ENCODE measurements at places on chromosomes 4 and X.
A peak's percentile ranks its signal among the peaks of the same experiment; 100 is the strongest.

DNA sequence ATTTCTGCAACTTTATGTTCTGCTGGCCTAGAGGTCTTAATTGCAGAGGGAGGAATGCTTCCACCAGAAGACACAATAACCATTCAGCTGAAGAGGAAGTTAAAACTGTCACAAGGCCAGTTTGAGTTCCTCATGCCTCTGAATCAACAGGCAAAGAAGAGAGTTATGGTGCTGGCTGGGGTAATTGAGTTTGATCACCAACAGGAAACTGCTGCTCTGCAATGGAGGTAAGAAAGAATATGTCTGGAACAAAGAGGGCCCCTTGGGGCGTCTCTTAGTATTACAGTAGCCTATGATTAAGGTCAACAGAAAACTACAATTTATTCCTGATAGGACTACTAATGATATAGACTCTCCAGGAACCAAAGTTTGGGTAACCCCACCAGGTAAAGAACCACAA lies 744.0 kb downstream of the FSTL5 start:
- DNase-seq: no peak

- no peak for DNase-seq
These were observed 334.9 kb downstream of the OPHN1 start for GRCh38 chrX:68098431-68098830.

DNA sequence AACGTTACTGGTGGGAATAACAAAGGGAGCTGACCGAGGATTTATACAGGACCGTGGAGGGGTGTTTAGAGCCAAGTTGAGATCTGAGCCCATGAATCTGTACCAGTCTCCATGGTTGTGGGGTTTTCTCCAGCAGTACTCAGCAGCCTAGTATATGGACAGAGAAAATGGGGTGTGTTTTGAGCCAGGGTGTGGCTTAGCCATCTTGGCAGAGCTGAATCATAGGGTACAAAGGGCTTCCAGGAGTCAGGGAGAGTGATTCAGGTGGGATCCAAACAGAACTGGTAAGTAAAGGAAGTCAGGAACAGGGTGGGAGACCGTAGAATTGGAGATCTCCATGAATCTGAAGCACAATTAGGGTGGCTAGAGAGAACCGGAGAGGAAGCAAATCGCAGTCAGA lies 7.4 kb upstream of the HPRT1 start:
- no peak for DNase-seq

GRCh38 chr4:182560358-182560757 lies 317.2 kb downstream of the TENM3 start:
- no peak for DNase-seq

DNA sequence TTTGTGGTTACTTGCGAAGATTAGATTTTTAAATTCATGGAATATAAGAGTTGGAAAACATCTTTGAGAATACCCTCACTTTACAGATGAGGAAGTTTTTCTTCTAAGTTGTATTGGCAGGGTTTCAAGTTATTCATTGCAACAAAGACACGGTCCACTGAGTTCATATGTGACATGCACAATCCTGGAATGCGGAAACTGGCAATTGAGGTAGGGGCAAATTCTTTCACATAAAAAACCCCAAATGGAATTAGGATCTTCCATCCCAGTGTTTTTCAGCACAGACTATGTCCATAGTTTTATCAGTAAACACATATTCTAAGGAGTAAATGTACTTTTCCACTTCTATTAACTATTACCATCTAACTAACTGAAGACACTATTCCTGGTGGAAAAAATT lies 81.8 kb upstream of the NAP1L5 start:
- no peak for DNase-seq

DNA sequence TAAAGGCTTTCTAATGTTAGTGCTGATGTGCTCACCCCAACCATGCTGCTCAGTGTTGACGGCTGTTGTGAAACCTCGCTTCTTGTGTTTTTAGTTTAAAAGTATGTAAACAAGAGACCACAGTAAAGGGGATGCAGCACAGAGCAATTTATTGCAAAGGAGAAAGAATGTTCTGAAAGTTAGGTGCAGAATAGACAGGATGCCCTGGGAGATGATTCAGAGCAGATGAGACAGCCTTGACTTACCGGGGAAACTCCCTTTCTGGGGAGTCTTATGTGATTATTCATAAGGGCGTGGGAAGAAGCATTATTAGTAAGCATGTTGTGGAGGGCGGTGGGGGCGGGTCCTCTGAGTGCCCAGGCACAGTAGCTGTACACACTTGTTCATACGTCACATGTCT lies 47.7 kb downstream of the EVC start:
- DNase-seq: peak; percentile 30

DNA sequence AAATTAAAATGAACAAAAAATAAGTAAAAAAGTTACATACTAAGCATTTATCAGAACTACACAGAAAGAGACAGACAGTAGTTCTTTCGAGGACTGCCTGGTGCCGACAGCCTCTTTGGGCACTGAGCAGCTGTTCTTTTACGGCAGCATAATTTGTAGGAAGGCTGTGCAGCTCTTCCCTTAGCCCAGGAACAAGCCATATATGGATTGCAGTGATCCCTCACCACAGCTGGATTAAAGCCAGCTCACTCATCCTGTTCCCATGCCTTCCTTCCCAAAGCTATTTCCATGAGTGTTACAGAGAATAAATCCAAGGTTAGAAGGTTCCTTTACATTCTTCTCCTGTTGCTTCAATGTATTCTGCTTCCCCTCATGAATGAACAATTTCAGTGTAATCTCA lies 71.7 kb downstream of the DDX60L start:
- no peak for DNase-seq

DNA sequence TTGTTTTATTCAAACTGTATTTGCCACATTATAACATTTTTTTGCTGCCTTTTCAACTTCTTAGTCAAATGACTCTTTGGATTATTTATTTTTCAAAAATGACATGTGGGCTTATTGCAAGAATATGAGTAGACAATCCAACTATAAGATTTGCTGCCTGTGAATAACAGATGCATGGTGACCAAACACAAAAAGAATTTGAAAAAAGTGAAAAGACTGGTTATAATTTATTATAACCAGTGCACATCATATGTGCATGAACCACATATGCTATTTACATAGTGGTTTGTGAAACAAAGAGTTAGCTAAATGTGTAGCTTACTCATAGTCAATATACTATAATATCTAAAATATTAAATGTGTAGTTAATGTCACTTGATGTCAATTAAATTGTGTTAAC lies 2086.8 kb downstream of the ARAP2 start:
- DNase-seq: no peak

DNA sequence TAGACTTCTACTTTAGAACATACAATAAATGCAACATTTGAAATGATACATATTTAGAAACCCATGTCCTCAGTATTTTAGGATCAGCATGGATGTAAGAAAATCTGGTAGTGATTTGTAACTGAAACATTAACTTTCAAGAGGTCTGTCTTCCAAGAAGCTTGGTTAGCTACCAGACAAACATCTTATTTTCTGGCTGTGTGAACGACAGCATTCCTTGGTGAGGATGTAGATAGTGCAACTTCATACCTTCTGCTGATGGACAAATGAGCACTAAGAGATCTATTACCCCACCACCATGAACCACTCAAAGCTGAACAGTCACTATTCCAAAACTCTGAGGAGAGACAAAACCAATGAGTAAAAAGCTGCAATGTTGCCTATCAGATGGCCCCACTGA lies 212.7 kb downstream of the FBXW7 start:
- no peak for DNase-seq

GRCh38 chrX:40809210-40809609 lies 73.9 kb upstream of the MED14 start:
- no peak for DNase-seq

GRCh38 chrX:121921258-121921657 lies 873.8 kb downstream of the GLUD2 start:
- DNase-seq: no peak

GRCh38 chrX:56782791-56783449 lies 53.9 kb downstream of the NBDY start:
- DNase-seq: no peak

GRCh38 chr4:7324651-7325121 lies 110.0 kb downstream of the PSAPL1 start:
- DNase-seq: no peak

DNA sequence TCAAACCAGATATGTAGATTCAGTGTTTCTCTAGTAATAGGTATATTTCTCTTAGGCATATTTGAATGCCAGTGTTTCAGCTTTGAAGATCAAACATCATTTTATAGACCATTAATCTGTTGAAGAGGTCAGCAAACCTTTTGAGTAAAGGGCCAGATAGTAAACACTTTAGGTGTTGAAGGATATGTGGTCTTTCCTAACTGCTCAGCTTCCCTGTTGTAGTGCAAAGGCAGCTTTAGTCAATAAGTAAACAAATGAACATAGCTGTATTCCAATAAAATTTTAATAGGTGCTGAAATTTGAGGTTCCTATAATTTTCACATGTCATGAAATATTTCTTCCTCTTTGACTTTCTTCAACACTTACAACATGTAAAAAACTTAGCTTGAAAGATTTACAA lies 201.6 kb downstream of the ADGRL3 start:
- DNase-seq: no peak

- no peak for DNase-seq
These were observed 10.0 kb downstream of the TXLNG start for GRCh38 chrX:16796298-16796697.

GRCh38 chr4:12211636-12212035 lies 782.9 kb upstream of the HS3ST1 start:
- DNase-seq: no peak

- no peak for DNase-seq
These were observed 86.5 kb downstream of the DRD5 start for GRCh38 chr4:9867751-9868425.

- no peak for DNase-seq
These were observed 49.6 kb downstream of the ZFYVE28 start for GRCh38 chr4:2368746-2369437.

GRCh38 chrX:46447384-46447783 lies 97.8 kb downstream of the ZNF674 start:
- no peak for DNase-seq

- no peak for DNase-seq
These were observed 73.9 kb downstream of the ARHGAP6 start for GRCh38 chrX:11591723-11592346.

DNA sequence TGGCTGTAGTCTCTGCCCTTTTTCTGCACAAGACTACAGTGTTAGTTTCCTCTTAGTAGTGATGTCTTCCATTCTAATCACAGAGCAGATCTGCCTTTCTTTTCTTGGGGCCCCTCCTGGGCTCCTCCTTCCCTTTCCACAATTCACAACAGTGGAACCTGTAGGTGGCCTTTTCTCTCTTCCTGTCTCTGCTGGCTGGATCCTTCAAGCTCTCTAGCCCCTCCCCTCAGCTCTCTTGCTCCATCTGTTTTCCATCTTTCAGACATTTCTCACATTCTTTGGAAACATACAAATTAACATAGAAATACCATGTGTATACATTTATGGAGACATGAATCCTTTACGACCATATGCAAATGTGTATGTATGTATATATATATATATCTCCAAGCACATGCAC lies 304 bp upstream of the SPIN2A start:
- DNase-seq: no peak

GRCh38 chr4:77804471-77804870 lies 14.7 kb downstream of the CNOT6L start:
- no peak for DNase-seq

- no peak for DNase-seq
These were observed 103.6 kb downstream of the UCHL1 start for GRCh38 chr4:41360214-41360920.

DNA sequence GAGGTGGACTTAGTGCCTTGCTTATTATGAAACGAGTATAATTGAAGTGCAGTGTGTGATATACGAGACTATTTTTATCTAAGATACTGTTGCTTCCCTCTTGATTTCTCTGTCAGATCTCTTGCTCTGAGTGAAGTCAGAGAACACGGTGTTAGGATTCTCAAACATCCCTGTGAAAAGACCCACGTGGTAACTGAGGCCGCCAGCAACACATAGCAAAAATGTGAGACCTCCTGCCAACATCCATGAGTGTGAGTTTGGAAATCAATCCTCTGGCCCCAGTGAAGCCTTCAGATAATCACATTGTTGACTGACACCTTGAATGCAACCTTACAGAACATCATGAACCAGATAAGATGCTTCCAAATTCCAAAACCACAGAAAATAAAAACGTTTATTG lies 954.4 kb downstream of the FAT4 start:
- DNase-seq: no peak

DNA sequence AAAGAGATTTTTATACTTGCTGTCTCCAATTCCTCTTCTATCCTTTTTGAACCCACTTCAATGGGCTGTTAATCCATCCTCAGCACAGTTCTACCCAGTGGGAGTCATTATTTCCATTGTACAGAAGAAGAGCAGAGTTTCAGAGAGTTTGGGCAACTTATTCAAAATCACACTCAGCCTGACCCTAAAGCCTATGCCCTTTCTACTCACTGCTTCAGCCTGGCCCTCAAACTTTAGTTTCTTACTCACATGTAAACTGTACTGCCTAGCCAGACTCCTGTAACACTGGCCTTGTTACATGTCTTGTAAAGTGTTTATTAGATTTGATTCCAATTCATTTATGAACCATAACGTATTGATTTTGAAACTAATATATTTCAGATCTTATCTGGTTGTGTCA lies 25.1 kb upstream of the USO1 start:
- no peak for DNase-seq

DNA sequence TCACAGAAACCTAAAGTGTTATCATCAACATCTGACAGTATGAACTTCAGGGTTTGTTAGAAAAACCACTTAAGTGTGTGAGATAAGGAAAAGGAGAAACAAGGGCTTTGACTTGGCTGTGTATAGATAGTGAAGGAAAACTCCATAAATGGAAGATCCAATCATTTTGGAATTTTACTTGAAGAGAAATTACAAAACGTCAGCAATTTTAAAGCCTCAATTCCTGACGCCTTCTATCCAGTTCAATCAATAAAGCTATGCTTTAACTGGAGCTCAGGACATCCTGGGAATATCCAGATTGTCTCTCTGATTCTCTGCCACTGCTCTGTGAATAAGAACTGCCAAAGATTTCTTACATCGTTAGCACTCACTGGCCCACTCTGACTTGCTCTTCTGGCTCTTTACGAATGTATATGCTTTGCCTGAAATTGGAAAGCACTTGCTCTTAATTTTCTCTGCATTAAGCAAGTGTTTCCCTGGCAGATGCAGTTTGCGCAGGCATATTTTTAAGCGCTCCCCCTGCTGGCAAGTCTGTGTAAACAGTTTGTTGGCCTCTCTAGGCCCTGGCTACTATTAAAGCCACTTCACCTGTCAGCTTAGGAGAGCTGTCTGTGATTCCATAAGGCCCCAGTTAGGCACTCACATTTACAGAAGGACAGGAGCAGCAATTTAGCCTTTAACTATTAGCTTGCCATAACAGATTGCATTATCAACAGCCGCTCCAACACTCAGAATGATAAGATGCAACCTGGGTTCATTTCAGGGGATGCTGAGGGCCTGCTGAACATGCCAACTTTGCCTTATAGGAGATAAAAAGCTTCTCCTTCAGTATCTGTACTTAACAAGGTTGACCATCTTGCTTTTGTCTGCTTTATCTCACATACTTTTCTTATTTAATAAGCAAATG lies 251.4 kb upstream of the DDX53 start:
- DNase-seq: no peak

GRCh38 chr4:112075906-112076305 lies 69.3 kb upstream of the FAM241A start:
- no peak for DNase-seq
